Left kidney (tissue), 8 donors: ENCODE measurements at places on chromosomes 7 and 10. TPM values are rescaled to one million over a fixed set of nuclear protein-coding genes. Genes with fewer than 3 reads are reported as not detected.

DNA sequence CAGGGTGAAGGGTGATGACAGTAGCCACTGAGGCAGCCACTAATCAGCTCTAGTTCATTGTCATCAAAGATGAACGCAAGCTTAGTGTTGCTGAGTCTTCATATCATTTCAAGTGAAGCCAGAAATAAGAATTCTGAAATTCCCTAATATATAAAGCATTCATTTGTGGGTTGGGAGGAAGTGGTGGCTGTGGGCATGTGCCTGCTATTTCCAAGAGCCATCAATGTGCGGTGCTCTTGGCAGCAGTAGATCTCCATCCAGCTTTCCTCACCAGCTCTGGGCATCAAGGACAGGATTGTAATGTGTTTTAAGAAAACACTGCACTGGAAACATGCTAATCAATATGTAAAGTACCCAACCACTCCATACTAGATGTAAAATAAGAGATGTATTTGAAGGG lies 202.5 kb upstream of the AHR start:
- DNase-seq: no peak

GRCh38 chr7:1388021-1388702 lies 71.1 kb downstream of the MICALL2 start:
- DNase-seq: no peak

GRCh38 chr10:93867525-93867924 lies 26.3 kb upstream of the SLC35G1 start:
- DNase-seq: no peak

GRCh38 chr10:63007112-63007511 lies 126.0 kb upstream of the NRBF2 start:
- no peak for DNase-seq

DNA sequence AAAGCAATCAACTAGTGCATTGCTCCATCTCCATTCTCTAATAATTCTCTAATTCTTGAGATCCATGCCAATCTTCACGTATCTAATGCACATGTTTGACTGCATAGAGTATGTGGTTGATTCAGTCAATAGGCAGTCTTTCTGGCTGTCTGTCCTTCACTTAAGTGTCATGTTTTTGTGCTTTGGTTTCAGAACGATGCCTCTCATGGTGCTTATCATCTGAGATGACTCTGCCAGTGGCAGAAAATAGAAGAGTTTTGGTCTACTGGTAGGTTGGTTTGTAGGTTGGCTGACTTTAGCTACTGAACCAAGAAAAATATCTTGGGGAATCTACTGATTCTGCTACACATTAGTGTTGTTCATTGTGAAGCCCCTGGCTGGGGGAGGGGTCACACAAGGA lies 364.2 kb downstream of the SFMBT2 start:
- DNase-seq: no peak

The HOXA9 gene
- polyA plus RNA-seq: 124 TPM

The PDK4 gene
- polyA plus RNA-seq: 17.4 TPM

The CALML3 gene
- not detected for polyA plus RNA-seq

GRCh38 chr10:6064119-6064518 lies 2.0 kb upstream of the IL2RA start:
- no peak for DNase-seq

- no peak for DNase-seq
These were observed 155.0 kb downstream of the RTKN2 start for GRCh38 chr10:62113680-62114079.

DNA sequence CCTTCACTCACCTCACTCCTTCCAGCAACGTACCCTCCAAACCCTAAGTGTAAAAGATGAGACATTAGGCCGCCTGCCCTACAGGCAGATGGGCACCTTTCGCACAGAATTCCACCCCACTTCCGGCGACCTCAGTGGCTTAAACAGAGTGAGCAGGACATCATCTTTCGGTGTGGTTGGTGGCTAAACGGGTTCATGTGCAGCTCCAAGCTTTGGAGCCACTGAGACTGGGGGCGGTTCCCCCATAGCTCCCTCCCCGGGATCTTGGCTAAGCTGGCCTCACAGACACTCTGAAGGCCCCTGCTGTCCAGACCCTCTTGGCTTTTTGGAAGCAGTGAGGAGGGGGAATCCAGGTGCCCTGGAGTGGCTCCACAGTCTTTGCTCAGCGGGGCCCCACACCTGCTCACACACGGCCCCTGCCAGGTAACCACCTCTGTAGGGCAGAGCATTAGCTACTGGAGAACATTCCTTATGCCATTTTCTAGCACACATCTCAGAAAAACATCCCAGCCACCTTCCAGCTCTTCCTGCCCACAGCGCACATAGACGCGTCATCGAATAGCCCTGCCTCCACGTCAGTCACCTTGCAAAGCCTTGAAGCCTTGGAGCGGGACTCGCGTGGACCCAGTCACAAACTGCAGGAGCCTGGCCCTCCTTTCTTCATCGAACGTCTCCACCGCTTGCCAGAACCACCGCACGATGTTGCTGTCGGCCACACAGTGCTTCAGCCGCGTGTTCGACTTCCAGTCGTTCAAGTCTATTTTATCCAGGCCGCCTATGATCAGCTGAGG lies 108.8 kb downstream of the SMURF1 start:
- DNase-seq: no peak

- DNase-seq: no peak
These were observed 19.8 kb downstream of the IGF2BP3 start for GRCh38 chr7:23450518-23450917.

The LRRN3 gene
- polyA plus RNA-seq: 4.3 TPM

The GARIN1A gene
- 4.2 TPM for polyA plus RNA-seq

DNA sequence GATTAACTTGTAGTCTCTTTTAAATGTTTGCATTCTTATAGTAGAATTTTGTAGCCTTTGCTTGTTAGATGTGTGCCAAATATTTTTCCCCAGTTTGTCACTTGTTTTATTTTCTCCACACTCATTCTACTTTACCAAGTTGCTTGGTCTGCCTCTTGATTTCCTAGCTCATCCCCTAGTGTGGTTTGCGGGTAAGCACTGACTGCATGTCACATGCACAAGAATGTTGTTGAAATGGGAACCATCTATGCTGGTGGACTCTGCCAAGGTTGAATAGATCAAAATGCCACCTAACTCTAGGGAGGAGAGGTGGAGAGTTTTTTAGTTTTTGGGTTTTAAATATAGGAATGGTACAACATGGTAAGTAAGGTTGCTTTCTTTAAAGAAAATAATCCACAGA lies 47.6 kb downstream of the FZD1 start:
- DNase-seq: no peak

The ANKRD30A gene
- not detected for polyA plus RNA-seq

GRCh38 chr7:92028686-92029085 lies 88.0 kb downstream of the AKAP9 start:
- DNase-seq: no peak

The IGF2BP3 gene
- polyA plus RNA-seq: 82.9 TPM

The POLL gene
- polyA plus RNA-seq: 39.9 TPM

The MSMB gene
- not detected for polyA plus RNA-seq

DNA sequence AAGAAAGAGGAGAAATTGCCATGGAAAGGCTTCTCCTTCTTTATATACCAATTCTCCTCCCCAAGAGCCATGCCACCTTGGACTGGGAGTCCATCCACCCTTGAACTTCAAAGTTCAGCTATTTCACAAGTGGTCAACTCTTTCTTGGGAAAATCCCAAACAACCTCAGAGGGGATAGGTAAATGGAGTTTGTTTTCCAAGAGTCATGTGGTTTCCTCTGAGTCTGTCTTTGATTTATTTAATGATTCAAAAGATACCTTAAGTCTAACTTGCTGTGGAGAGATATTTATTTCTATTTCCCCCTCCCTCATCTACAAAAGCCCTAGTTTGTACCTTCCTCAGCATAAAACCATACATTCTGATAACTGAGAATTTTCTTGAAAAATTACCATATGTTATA lies 758.6 kb upstream of the IGFBP3 start:
- no peak for DNase-seq

GRCh38 chr10:36345807-36346206 lies 703.7 kb upstream of the FZD8 start:
- DNase-seq: no peak

The PAOX gene
- 6.3 TPM for polyA plus RNA-seq

The MUC3A gene
- polyA plus RNA-seq: 1.2 TPM

DNA sequence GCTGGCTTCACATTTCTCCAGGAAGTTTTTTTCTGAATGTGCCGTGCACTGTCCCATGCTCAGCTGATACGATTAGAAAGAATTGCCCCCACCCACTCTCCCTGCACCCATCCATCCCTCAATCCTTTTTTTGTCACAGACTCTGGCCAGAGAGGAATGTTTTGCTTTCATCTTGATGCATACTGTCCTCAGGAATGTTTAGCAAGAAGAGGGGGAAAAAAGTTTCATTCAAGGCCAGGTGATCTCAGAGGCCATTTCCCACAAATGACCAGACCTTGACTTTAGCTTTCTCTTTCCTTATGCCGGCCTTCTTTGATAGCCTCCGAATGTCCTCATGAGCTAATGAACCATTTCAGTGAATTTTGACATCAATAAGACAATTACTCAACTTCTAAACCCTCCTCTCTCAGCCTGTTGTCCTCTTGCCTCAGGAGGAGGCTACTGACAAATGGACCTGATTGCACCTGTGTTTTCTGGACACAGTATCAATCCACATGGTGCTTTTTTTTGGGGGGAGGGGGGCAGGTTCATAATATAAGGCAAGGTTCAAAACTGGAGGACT lies 105.0 kb upstream of the KLF6 start:
- DNase-seq: no peak

The NUDT13 gene
- polyA plus RNA-seq: 10.6 TPM
